ENCODE measurements at places on chromosomes 12 and 14.

DNA sequence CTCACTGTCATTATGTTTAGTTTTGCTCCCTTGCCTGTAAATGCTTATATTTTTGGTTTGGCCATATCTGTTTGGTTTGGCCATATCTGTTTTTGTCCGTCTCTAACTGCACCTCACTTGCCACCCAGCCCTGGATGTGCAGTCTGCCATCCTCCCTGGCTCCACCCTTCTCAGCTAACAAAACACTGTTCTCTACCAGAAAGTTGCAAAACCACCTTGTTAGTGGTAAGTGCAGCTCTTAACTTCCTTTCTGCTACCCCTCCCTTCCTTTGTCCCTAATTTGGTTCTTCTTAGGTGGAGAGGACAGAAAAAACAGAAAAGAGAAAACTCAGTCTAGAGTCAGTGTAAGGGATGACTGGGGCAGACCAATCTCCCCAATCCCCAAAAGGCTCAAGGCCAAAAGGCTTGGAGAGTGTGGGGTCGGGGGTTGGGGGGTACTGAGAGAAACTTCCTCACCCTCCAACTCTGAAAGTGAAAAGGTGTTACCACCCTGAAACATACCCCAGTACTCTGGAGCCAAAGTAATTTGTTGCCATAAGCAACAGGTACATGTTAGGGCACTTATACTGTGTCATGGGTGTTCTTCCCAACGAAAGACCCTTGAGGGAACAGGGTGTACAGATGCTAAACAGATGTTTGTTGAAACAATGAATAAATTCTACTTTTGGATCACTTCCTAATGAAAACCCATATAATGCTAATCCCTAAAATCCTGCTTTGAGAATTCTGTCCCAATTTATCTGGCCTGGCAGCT, 5.0 kb downstream of the BIN2 start:
- no peak for DNase-seq

DNA sequence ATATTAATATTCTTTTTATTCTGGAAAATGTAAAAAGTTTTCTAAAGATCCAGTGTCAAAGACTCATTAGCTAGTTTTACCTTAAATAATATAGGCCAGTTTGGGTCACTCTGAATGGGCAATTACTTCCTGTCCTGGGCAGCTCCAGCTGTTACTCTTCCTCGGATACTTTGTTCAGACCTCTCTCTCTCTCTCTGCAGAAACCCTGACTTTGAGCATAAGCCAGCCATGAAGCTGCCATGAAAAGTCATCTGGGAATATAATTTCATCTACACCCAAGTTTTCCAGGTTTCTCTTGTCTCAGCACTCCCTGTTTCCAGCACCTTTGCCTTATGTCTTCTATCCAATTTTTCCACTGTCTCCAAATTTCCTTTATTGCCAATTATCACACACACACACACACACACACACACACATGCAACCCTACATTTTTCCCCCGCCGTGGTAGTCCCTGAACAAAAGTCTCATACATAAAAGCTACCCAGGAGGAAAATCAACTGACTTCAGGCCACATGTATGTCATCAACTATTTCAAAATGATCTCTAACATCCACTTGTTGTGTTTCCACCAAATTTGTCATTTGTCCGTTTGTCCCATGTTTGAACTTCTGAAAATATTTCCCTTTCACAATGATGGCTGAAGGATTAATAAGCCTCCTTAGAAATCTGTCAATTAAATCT, 318.1 kb downstream of the SSPN start:
- DNase-seq, result no peak

- no peak for DNase-seq
These were observed 354.3 kb upstream of the FAR2 start for GRCh38 chr12:28794786-28795185.

GRCh38 chr12:12612358-12612757, 682 bp downstream of the CREBL2 start:
- DNase-seq, result no peak

DNA sequence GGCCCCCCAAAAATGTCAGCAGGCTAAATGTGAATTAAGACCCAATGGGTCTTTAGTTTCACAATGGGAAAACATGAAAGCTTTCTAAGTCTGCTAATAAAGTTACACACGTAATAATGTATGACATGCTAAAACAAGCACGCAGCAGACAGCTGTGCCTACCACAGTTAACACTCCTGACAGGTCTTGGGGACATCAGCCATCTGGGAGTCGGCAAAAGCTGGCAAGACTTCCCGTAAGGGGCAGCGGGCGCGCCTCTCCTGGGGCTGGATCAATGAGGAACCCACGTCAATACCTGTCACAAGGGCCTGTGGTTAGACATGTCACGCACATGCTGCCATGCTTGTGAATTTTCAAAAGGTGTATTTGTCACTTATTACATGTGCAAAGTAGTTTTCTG, 45.0 kb downstream of the ACTN1 start:
- DNase-seq, result no peak

GRCh38 chr12:17371491-17372215, 718.3 kb downstream of the RERGL start:
- no peak for DNase-seq

- no peak for DNase-seq
These were observed 91.4 kb upstream of the CPM start for GRCh38 chr12:69024413-69024812.

GRCh38 chr12:106195621-106196027, 52.2 kb downstream of the CKAP4 start:
- no peak for DNase-seq

- no peak for DNase-seq
These were observed 55.5 kb upstream of the SRSF5 start for GRCh38 chr14:69711477-69711876.

DNA sequence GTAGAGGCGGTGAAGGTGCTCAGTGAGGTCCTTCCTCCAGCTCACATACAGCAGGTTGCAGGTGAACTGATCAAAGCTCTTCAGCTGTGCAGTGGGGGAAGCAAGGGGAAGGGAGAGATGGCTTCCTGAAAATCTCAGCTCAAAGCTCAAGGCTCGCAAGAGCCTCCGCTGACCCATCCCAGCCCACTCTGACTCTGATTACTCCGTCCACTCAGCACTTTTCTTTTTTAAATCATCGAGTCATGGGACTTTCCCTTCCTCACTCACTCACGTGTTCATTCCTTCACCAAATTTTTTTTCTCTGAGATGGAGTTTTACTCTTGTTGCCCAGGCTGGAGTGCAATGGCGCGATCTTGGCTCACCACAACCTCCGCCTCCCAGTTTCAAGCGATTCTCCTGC, 4.7 kb downstream of the ABCD4 start:
- no peak for DNase-seq

- no peak for DNase-seq
These were observed 22.7 kb upstream of the SRGAP1 start for GRCh38 chr12:63821781-63822251.

DNA sequence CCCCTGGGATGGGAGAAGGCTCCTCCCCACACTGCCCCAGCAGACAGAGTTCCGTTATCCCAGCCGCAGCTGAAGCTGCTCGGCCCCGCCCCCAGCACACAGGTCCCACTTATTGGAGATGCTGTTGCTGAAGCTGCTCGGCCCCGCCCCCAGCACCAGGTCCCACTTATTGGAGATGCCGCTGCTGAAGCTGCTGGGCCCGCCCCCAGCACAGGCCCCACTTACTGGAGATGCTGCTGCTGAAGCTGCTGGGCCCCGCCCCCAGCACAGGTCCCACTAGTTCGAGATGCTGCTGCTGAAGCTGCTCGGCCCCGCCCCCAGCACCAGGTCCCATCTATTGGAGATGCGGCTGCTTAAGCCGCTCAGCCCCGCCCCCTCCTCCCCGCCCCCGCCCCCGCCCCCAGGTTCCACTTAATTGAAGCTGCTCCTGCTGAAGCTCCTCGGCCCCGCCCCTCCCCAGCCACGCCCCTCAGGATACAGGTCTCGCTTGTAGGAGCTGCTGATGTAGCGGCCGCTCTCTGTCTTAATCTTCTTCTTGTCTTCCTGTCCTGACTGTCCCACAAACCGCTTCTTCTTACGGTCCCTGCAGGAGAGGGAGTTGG, 12.0 kb downstream of the CFAP73 start:
- DNase-seq, result no peak

DNA sequence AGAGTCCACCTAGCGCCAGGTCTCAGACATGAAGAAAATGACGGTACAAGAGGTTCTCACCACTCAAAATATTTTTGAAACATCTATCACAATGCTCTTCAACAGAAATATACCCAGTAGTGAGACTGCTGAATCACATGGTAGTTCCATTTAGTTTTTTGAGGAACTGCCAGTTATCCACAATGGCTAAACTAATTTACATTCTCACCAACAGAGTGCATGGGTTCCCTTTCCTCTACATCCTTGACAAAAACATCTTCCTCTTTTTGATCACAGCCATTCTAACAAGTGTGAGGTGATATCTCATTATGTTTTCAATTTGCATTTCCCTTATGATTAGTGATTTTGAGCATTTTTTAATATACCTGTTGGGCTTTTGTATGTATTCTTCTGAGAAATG, 5.7 kb upstream of the GPR65 start:
- no peak for DNase-seq

DNA sequence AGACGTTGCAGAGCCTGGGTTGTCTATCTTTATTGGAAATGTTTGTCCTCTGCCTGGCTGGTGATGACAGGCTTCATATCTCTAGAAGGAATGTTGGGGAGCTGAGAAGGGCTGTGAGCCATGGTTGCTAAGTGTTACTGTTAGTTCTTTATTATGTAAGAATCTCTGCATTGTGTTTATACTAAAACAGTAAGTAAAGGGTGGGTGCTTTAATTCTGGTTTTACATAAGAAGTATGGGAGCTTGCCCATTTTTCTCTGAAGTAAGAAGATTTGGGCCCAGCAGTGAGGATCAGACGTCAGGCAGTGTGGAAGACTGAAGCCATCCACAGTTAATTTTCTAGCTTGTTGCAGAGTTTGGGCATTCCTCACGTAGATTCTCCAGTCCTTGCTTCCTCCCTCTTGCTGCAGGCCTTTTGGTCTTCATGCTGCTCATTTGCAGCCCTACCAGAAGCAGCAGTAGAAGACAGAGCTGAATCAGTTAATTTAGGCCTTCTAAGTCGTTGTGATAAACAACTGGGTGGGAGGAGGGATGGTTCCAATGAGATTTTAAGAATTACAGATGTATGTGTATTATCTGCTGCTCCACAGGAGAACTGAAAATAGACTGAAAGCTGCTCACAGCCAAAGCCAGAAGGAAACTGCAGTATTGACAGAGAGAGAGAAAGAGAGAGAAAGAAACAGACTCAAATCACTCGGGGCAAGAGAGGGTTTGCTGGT, 21.4 kb downstream of the WNT5B start:
- DNase-seq, result no peak

DNA sequence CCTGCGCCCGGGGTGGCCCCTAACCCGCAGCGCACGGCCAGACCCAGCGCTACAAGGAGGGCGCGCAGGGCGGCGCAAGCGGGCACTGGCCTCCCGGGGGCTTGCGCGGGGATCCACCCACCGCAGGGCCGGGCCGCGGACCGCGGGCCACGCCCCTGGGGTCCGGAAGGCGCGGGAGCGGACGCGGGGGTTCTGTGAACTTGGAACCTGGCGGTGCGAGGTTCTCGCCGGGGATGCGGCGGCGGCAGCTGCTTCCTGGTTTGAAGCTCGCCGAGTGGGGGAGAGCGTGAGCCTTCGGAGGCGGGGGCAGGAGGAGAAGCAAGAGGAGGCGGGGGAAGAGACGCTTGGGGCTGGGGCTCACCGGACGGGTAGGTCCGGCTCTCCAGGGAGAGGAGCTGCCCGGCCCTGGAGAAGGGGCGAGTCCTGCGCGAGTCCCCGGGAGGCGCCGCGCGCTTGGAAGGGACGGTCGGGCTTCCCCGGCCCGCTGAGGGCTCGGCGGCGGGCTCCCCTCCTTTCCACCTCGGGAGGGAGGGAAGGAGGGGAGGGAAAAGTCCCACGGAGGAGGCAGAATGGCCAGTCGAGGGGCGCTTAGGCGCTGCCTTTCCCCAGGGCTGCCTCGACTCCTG, at the start of gene PRKCH:
Gene PRKCH (plus strand): TSS at position 195 of the 626 bp plus-strand sequence. CDS start 523 bp downstream, outside the sequence.
- peak; percentile 74 for DNase-seq

DNA sequence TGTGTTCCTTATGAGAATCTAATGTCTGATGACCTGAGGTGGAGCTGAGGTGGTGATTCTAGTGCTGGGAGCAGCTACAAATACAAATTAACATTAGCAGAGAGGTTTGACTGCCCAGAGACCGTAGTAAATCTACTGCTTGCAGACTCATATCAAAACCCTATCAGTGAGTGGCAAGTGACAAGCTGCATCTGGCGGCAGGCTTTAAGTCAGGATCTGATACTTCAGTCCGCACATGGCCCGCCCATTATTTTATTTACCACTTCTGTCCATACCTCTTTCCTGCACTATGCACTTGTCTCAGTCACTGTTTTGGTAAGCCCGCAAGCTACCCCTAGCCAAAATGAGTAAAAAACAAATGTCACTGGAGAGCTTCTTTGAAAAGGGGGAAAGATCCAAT, 11.4 kb downstream of the CEP128 start:
- DNase-seq, result no peak

- DNase-seq, result no peak
These were observed 59.4 kb downstream of the TTC7B start for GRCh38 chr14:90756755-90757345.

DNA sequence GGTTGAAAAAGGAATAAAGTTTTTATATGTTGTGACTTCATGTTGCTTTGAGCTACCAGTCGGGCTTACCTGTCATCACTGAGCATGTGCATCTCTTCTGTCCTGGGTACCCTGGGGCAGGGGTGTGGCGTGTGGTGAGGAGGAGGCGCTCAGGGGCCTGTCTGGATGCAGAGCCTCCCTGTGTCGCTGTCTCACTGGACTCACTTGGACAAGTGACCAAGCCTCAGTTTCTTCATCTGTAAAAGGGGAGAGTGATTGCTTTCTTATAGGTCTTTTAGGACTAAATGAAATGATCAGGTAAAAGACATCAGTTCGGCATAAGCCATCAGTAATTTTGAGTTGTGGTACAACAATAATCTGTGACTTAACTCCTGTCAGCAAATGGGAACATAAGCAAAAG, 22.1 kb downstream of the ATP6V0A2 start:
- DNase-seq, result no peak

- no peak for DNase-seq
These were observed 8.2 kb downstream of the PRKCH start for GRCh38 chr14:61329478-61330051.

DNA sequence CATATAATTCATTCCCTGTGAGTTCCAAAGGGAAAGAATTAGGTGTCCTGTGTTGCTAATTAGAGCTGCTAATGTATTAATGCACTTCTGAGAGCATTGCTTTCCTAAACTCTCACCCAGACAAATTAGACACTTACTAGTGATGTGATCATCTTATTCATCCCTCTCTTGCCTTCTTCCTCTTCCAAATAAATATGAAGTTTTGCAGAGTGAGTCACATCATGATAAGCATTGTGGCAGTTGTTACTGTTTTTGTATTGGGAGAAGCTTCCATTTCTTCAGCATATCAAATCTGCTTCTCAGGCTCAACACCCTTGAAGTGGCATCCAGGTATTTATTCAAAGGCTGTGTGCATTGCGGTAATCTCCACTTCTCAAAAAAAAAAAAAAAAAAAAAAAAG, 37.3 kb upstream of the E2F7 start:
- DNase-seq, result no peak

Measured in stimulated activated CD4-positive, alpha-beta T cell treated with anti-CD3 and anti-CD28 coated beads, Interleukin-15, amount 100 ng/mL, for 48 hours (primary cell).